ENCODE measurements at places on chromosomes 11 and 22.

- DNase-seq: no peak
Measured at GRCh38 chr11:57668434-57668782, 494 bp downstream of the ZDHHC5 start.

DNA sequence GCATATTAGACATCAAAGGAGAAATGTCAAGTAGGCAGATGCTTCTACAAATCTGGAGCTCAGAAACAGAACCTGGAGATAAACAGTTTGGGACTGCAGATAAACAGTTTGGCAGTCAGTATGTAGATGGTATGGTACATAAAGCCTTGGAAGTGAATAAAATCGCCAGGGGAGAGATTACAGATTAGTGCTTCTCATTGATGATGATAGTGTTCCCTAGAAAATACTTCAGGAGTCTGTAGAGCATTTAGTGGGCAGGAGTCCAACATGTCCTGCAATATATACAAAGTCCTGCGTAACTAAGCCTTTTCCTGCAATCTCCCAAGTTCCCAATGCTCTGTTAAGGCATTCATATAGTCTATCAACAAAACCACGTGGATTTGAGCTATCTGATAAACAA is 35.2 kb downstream of the NARS2 start:
- DNase-seq: no peak

GRCh38 chr11:88484873-88485621 is 147.5 kb upstream of the CTSC start:
- DNase-seq: no peak

DNA sequence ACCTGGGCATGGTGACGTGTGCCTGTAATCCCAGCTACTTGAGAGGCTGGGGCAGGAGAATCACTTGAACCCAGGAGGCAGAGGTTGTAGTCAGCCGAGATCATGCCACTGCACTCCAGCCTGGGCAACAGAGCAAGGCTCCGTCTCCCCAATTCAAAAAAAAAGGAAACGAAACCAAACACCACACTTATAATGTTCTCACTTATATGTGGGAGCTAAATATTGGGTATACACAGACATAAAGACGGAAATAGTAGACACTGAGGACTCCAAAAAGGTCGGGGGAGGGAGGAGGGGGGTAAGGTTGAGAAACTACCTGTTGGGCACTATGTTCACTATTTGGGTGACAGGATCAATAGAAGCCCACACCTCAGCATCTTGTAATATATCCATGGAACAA is 94.3 kb downstream of the GAB2 start:
- DNase-seq: no peak

- DNase-seq: no peak
Measured at GRCh38 chr11:69083531-69084247, 35.0 kb downstream of the TPCN2 start.

DNA sequence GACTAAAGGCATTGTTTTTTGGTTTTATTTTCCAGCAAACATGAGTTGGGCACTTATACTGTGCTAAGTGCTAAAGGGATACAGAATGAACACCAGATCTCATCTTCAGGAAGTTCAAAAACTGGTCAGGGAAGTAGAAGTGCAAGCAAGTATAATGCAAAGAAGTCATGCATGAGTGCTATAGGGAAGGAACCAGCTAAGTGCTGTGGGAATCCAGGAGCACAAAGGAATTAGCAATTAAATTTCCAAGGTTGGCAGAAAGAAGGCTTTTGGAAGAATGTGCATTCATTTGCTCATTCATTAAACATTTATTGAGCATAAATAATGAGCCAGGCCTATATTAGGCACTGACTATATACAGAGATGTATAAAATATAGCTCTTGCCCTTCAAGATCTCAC is 143.7 kb upstream of the ARHGAP42 start:
- DNase-seq: no peak

- peak; percentile 47 for DNase-seq
Measured at GRCh38 chr11:68040101-68040956, 1.5 kb downstream of the TCIRG1 start.

Measured in stimulated activated naive CD4-positive, alpha-beta T cell (primary cell).